ENCODE measurements at places on chromosomes 12 and 14.

- H3K27ac ChIP-seq = peak overlapping the region; percentile 51
- no peaks in the 10 kb centered on the region for H3K36me3 ChIP-seq
- no peak for DNase-seq
- no peak overlapping the region for H3K4me3 ChIP-seq
Measured at GRCh38 chr12:126337556-126338441, 1272.6 kb downstream of the AACS start.

DNA sequence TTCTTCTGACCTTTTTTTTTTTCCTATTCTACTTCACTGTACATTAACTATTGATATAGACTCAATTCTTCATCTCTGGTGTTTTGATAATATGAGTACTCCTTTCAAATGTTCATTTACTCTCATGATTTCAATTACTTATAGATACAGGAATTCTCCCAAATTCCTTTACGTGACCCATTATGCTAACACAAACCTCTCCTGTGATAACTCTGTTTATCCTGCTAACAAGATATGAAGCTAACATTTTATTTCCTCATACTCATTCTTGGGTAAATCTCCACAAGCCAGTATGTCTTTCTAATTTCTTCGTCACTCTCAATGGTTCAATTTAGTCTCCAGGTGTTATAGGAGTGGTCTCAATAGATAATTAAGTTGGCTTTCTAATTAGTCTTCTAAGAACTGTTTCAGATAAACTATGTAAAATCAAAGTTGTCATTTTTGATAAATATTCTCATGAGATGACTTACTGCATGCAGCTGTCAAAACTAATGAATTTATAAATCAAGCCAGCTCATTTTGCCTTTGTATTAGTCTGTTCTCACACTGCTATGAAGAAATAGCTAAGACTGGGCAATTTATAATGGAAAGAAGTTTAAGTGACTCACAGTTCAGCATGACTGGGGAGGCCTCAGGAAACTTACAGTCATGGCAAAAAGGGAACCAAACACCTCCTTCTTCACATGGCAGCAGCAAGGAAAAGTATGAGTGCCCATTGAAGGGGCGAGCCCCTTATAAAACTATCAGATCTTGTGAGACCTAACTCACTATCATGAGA, 130.6 kb upstream of the MYF6 start:
- peak; percentile 32 for DNase-seq
- H3K4me1 ChIP-seq = peaks cover 29% of the 10 kb centered on the region
- H3K36me3 ChIP-seq = no peaks in the 10 kb centered on the region
- H3K27me3 ChIP-seq = no peaks in the 10 kb centered on the region
- H3K27ac ChIP-seq = peak overlapping the region; percentile 12

DNA sequence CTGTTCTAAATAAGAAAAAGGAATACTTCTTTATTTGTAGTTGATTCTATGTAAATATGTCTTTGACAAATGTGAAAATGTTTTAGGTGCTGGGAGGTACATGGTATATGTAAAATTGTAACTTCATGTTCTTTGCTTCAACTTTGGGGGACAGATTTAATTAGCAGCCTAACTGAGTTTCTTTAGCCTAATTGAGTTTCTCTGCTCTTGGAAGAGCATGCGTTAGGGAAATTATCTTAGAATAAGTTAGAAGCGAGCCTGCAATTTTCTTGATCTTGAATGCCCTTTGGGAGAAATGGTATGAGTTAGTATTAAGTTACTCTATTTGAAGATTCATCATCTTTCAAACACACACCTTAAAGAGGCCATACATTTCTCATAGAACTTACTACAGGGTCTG, 194.3 kb downstream of the AEBP2 start:
- H3K36me3 ChIP-seq = no peaks in the 10 kb centered on the region
- no peaks in the 10 kb centered on the region for H3K27me3 ChIP-seq
- H3K4me3 ChIP-seq = no peak overlapping the region
- no peak overlapping the region for H3K27ac ChIP-seq
- no peak for DNase-seq

DNA sequence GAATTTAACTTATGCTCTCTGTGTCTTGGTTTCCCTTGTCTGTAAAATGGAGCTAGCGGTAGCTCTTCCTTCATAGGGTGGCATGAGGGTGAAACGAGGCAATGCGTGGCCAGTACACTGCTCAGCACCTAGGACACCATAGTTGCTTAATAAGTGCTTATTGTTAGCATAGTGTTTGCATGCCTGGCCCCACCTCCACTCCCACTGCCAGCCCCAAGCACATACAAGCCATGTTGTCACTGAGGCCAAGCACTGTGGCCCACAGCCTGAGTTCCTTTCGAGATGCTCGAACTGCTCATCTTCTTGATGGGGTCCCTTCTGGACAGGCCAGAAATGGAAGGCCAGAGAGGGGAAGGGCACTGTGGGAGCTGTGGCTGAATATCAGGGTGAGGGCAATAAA, 839 bp downstream of the FICD start:
- DNase-seq = no peak
- peaks cover 8% of the 10 kb centered on the region for H3K4me1 ChIP-seq
- peaks cover 32% of the 10 kb centered on the region for H3K36me3 ChIP-seq
- no peaks in the 10 kb centered on the region for H3K27me3 ChIP-seq
- H3K4me3 ChIP-seq = peak overlapping the region; percentile 86

DNA sequence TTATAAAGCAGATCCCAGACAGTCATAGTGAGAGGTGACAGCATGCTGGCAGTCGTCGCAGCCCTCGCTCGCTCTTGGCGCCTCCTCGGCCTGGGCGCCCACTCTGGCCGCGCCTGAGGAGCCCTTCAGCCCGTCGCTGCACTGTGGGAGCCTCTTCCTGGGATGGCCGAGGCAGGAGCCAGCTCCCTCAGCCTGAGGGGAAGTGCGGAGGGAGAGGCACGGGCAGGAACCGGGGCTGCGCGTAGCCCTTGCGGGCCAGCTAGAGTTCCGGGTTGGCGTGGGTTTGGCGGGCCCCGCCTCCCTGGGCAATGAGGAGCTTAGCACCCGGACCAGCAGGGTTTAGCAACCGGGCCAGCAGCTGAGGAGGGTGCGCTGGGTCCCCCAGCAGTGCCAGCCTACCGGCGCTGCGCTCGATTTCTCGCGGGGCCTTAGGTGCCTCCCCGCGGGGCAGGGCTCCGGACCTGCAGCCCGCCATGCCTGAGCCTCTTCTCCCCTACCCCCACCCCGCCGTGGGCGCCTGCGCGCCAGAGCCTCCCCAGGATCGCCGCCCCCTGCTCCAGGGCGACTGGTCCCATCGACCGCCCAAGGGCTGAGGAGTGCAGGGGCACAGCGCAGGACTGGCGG, 451.2 kb upstream of the DCN start:
- H3K4me3 ChIP-seq = no peak overlapping the region
- no peak for DNase-seq
- no peak overlapping the region for H3K27ac ChIP-seq
- H3K36me3 ChIP-seq = no peaks in the 10 kb centered on the region
- H3K4me1 ChIP-seq = no peaks in the 10 kb centered on the region

DNA sequence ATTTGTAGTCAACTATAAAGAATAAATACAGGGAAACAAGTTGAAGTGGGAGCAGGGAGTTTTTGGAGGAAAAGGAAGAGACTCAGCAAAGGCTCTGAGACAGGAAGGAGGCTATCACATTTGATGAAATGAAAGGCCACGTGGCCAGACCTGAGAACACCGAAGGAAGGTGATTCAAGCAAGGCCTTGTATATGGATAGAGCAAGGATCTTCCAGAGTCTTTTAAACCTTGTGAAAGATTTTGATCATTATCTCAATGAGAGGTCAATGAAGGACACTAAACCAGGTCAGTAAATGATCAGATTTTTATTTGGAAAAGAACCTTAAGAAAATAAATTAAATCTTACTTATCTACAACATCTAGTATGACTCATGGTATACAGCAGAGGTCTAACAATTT, 523.5 kb downstream of the SLC16A7 start:
- no peak overlapping the region for H3K4me3 ChIP-seq
- no peaks in the 10 kb centered on the region for H3K36me3 ChIP-seq
- H3K27ac ChIP-seq = no peak overlapping the region
- H3K27me3 ChIP-seq = no peaks in the 10 kb centered on the region

GRCh38 chr12:117052386-117053049, 46.7 kb downstream of the TESC start:
- no peak overlapping the region for H3K27ac ChIP-seq
- DNase-seq = no peak
- no peaks in the 10 kb centered on the region for H3K36me3 ChIP-seq
- H3K4me3 ChIP-seq = no peak overlapping the region

DNA sequence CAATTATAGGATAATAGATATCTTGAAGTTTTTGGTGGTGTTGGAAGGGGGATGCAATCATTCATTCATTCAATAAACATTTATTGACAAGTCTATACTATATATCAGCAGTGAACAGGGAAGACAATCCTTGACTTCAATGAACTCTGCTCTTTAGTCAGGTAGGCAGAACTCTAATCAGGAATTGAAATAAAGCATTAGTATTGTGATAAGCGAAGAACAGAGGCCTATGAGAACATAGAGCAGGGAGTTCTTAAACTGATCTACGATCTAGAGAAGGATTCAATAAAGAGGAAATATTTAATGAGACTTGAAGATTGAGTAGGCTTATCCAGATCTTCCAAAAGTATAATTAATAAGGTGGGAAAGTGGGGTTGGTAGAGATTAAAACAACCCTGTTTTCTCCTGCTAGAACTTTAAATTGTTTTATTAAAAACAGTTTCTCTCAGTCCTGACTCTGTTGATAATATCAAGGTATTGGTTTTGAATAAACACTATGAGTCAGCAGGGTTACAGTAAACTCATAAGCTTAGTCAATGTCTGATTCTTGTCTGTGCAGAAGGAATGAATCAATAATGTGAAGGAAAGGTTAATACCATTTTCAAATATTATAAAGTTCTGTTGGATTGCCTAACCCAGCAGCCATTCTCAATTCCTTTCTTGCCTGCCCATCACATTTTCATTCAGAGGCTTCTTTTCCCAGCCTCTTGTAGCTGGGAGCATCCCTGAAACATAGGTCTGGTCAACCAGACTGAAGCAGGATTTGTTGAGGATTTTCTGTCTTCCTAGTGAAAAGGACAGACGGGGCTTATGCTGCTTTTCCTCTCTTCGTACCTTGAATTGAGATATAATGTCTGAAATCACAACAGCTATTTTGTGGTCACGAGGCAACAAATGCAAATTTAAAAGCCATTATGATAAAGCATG, 38.9 kb upstream of the KTN1 start:
- no peak overlapping the region for H3K27ac ChIP-seq
- no peak for DNase-seq
- no peaks in the 10 kb centered on the region for H3K27me3 ChIP-seq
- no peak overlapping the region for H3K4me3 ChIP-seq
- no peaks in the 10 kb centered on the region for H3K36me3 ChIP-seq
- H3K4me1 ChIP-seq = peaks cover 6% of the 10 kb centered on the region

- DNase-seq = no peak
- H3K36me3 ChIP-seq = peaks cover 10% of the 10 kb centered on the region
- no peaks in the 10 kb centered on the region for H3K27me3 ChIP-seq
- no peaks in the 10 kb centered on the region for H3K4me1 ChIP-seq
- H3K27ac ChIP-seq = no peak overlapping the region
- no peak overlapping the region for H3K4me3 ChIP-seq
Measured at GRCh38 chr14:67644428-67644827, 24.7 kb downstream of the ARG2 start.

GRCh38 chr12:16796168-16796567, 190.2 kb upstream of the LMO3 start:
- no peaks in the 10 kb centered on the region for H3K4me1 ChIP-seq
- no peak overlapping the region for H3K27ac ChIP-seq
- H3K4me3 ChIP-seq = no peak overlapping the region
- no peaks in the 10 kb centered on the region for H3K36me3 ChIP-seq
- no peaks in the 10 kb centered on the region for H3K27me3 ChIP-seq
- DNase-seq = no peak

DNA sequence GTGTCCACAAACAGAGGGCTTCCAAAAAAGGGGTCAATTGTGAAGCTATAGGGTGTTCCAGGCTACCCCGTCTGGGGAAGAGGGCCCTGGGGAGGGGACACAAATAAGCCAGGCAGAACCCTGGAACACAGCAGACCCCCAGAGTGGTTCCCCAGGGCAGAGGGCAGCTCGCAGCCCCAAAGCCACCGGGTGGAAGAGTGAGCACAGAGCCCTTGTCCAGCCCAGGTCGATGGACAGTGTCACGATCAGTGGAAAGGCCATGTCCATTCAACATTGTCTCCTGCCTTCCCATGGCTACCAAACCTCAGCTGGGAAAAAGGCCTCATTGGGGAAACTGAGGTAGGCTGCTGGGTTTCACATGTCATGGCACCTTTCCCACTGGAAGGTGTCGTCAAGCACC, 131.4 kb downstream of the DICER1 start:
- H3K27ac ChIP-seq = no peak overlapping the region
- no peaks in the 10 kb centered on the region for H3K36me3 ChIP-seq
- peaks cover 6% of the 10 kb centered on the region for H3K27me3 ChIP-seq
- H3K4me3 ChIP-seq = no peak overlapping the region
- DNase-seq = no peak
- H3K4me1 ChIP-seq = peaks cover 4% of the 10 kb centered on the region

GRCh38 chr14:103247169-103247606, 86.8 kb upstream of the EIF5 start:
- no peaks in the 10 kb centered on the region for H3K36me3 ChIP-seq
- no peaks in the 10 kb centered on the region for H3K4me1 ChIP-seq
- H3K27me3 ChIP-seq = peaks cover 3% of the 10 kb centered on the region
- H3K27ac ChIP-seq = no peak overlapping the region
- no peak overlapping the region for H3K4me3 ChIP-seq

- H3K4me3 ChIP-seq = peak overlapping the region; percentile 94
- peak; percentile 87 for DNase-seq
- H3K4me1 ChIP-seq = peaks cover 36% of the 10 kb centered on the region
- H3K36me3 ChIP-seq = peaks cover 32% of the 10 kb centered on the region
- peak overlapping the region; percentile 81 for H3K27ac ChIP-seq
Measured at GRCh38 chr12:53674977-53675700, 744 bp downstream of the ATP5MC2 start.

GRCh38 chr14:94771158-94771905, 1.4 kb upstream of the GSC start:
- peaks cover 67% of the 10 kb centered on the region for H3K27me3 ChIP-seq
- no peaks in the 10 kb centered on the region for H3K36me3 ChIP-seq
- DNase-seq = no peak
- no peak overlapping the region for H3K27ac ChIP-seq

DNA sequence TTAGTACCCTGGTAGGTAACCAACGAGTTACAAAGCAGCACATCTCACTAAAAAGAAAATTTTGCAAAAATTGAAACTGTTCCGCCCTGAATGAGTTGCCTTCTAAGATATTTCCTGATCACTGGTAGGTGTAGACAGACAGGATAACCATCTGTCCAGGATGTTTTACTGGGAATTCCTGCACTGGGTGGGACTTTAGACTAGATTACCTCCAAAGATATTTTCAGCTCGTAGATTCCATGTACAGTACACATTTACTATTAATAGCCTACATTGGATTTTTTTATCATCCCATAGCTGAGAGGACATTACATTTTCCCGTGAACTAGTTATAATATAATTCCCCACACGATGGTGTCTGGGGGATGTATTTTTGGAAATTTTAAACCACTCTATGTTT, 139.6 kb downstream of the DYRK2 start:
- no peaks in the 10 kb centered on the region for H3K4me1 ChIP-seq
- no peak for DNase-seq
- no peak overlapping the region for H3K4me3 ChIP-seq
- no peaks in the 10 kb centered on the region for H3K36me3 ChIP-seq

GRCh38 chr12:68773582-68773981, 27.6 kb downstream of the SLC35E3 start:
- no peak overlapping the region for H3K4me3 ChIP-seq
- H3K4me1 ChIP-seq = no peaks in the 10 kb centered on the region
- no peak for DNase-seq
- H3K36me3 ChIP-seq = no peaks in the 10 kb centered on the region
- H3K27me3 ChIP-seq = no peaks in the 10 kb centered on the region
